Esophagus squamous epithelium (tissue), 5 donors: ENCODE measurements at places on chromosomes 1 and 21. TPM values are rescaled to one million over a fixed set of nuclear protein-coding genes. Genes with fewer than 3 reads are reported as not detected.

IQGAP3 gene
- total RNA-seq = 9.8 TPM

TNFSF18 gene
- total RNA-seq = not detected

- no peak for DNase-seq
Measured at GRCh38 chr1:31796707-31797106, 19.1 kb downstream of the SPOCD1 start.

DNA sequence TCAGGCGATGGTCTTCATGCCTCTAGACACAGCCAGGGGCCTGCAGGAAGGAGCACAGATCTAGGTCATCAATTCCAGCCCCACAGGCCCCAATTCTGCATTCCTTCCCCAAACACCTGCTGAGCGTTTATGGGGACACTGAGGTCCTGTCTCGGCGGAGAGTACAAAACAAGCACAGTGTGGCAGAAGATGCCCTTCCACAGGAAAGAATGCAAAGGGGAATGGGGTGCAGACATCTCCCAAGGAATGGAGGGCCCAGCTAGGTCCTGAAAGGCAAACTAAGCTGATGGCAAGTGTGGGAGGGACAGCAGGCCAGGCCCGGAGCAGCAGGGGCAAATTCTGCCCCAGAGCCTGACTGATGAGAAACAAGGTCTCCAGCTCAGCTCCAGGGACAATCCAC is 3.5 kb upstream of the S100A8 start:
- DNase-seq = no peak

GRCh38 chr1:56409112-56409691 is 170.2 kb downstream of the PLPP3 start:
- DNase-seq = no peak

- DNase-seq = no peak
Measured at GRCh38 chr1:172180501-172181285, 239.8 kb upstream of the C1orf105 start.

DNA sequence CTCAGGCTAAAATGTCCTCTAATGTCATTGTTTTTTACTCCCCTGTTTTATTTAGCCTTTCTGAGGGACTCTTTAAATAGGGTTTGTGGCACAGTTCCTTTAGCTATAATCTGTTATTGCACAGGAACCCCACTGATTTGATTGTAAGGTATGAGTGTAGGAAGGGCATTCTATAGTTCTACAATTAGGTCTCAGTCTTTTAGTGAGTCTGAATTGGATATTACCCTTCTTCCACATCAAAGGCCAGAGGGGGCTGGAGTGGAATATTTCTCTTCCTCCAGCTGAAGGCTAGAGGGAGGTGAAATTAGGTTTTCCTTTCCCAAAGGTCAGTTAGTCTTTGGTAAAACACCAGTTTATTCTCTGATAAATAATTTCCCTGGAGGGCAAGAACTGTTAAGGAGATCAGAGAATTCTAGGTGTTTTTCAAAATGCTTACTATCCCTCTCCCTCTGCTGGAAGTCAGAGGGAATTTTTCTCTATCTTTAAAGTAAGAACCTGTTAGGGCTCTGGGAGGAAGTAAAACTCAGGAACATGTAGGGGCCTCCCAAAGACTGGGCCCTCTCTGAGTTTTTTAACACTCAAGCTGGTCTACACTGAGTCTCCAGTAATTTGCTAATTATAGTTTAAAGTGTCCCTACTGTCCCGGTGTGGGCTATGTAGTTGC is 176.3 kb upstream of the ZNHIT6 start:
- DNase-seq = no peak

DNA sequence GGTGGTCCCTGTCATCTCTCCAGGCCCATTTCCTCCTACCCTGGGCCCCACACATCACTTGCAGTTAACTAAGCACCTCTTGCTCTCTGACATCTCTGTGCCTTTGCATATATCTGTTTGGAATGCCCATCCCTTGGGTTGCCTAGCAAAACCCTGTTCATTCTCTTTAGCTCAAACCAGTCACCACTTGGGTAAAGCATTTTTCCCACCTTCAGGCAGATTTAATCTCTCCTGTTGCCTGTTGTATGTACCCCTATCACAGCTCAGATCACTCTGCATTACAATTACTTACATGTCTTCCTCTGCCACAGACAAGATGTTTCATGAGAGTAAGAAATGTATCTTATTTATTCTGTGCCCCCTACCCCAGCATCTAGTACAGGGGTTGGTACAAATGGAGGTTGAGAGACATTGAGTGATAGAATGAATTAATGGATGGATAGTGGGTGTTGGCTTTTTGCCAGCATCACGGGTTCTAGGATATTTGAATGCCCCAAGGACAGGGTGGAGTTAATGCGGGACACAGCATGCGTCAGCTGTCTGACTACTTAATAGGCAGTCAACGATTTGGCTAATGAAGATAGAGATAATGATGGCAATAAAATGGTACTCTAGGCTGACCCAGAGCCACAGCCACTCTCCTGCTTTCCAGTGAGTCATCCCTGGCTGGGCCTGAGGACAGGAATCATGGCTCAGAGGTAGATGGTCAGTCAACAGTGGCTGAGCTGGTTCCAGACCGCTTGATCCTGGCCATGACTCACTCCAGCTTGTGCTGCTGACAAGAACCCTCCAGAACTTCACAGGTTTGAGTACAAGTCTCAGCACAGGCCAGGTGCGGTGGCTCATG is 6.5 kb downstream of the NR0B2 start:
- DNase-seq = no peak

- DNase-seq = no peak
Measured at GRCh38 chr1:185974367-185975170, 240.4 kb downstream of the HMCN1 start.

DNA sequence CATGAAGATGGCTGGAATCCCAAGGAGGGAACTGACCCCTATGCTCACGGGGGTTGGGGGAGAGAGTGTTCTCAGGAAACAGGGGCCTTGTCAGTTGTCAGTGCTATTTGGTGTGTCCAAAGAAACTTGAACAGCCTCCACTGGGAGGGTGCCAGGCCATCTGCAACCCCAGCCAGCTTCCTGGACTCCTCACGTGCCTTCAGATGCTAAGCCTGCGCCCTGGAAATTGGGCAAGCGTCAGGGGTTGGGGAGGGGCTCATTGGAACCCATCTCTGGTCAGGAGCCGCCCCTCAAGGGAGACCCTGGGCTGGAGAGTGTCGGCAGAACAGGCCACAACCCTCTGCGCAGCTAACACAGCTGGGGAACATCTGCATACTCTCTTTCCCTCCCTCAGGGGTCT is 13.1 kb upstream of the LHX4 start:
- DNase-seq = no peak
